Common myeloid progenitor, CD34-positive (primary cell): ENCODE measurements at places on chromosomes 7 and 10.

GRCh38 chr10:58439632-58440364 is 54.6 kb downstream of the TFAM start:
- no peak for DNase-seq
- no peaks in the 10 kb centered on the region for H3K36me3 ChIP-seq
- no peak overlapping the region for H3K27ac ChIP-seq
- H3K4me3 ChIP-seq = no peak overlapping the region
- no peaks in the 10 kb centered on the region for H3K27me3 ChIP-seq

DNA sequence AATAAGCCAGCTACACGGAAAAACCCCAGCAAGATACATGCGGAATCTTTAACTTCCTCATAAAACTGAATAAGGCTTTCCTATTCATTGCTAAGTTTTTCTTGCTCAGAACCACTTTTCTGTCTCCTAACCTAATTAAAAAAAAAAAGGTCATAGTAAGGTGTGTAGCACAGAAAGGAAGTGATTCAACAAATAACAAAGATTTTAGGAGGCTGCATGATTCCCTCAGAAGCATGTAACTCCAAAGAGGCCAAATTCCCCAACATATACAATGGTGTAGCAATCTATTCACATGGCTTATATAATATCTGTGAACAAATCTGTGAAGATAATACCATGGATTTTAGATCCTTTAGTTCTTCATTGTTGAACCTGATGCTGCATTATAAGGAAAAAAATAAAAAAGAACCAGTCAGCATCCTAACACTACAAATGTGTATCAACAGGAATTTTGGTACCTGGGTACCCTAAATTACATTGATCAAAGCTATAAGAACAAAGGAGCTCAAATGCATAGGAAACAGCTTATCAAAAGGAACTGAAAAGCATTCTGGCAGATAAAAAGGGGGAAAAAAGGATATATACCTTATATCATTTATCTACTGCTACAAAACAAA is 63.8 kb downstream of the IMMP2L start:
- H3K27me3 ChIP-seq = no peaks in the 10 kb centered on the region
- H3K4me3 ChIP-seq = no peak overlapping the region
- no peaks in the 10 kb centered on the region for H3K36me3 ChIP-seq
- peak overlapping the region; percentile 32 for H3K27ac ChIP-seq

- no peaks in the 10 kb centered on the region for H3K36me3 ChIP-seq
- H3K4me3 ChIP-seq = no peak overlapping the region
- H3K27ac ChIP-seq = no peak overlapping the region
- no peaks in the 10 kb centered on the region for H3K27me3 ChIP-seq
These were observed 608.5 kb upstream of the GALNT17 start for GRCh38 chr7:70523249-70523988.

- no peaks in the 10 kb centered on the region for H3K27me3 ChIP-seq
- no peak overlapping the region for H3K4me3 ChIP-seq
- H3K4me1 ChIP-seq = peaks cover 8% of the 10 kb centered on the region
- no peak overlapping the region for H3K27ac ChIP-seq
- DNase-seq = no peak
These were observed 102.1 kb downstream of the OSBPL3 start for GRCh38 chr7:24877790-24878311.

DNA sequence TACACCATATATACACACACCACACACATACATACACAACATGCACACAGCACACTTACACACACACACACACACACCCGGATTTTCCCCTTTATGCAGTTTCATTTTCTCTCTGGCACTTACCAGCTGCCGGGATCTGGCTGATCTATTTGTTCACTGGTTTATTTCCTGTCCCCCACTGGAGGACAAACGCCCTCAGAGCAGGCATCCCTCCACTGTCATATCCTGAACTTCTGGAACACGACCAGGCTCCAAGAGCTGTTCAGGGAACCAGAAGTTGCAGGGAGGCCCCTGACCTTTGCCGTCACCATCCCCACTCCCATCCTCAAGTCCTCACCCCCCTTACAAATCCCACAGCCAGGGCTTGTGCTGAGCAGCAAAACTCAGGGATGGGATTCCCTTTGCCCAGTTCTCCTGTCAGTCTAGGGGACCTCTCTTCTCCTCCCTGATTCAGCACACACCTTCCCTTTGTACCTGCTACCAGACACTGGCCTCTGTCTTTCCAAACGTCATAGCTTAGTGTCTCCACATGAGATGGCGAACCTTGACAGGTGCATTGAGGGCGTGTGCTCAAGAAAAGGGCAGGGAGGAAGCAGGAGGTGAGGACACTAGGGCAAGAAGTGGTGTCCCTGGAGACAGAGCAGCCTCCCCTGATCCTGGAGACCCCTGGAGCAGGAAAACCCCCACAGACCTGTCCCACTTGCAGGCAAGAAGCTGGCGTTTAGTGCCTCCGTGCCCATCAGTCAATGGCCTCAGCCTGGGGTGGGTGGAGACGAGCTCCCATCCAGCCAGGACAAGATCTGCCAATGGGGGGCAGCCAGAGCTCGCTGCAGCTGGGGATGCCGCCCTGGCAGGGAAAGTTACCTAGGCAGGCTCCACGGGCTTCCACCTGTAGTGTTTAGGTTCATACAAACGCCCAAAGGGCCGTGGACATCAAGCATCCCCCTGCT is 12.7 kb upstream of the DOCK1 start:
- peaks cover 23% of the 10 kb centered on the region for H3K4me1 ChIP-seq
- H3K4me3 ChIP-seq = no peak overlapping the region
- DNase-seq = no peak
- H3K27ac ChIP-seq = no peak overlapping the region

DNA sequence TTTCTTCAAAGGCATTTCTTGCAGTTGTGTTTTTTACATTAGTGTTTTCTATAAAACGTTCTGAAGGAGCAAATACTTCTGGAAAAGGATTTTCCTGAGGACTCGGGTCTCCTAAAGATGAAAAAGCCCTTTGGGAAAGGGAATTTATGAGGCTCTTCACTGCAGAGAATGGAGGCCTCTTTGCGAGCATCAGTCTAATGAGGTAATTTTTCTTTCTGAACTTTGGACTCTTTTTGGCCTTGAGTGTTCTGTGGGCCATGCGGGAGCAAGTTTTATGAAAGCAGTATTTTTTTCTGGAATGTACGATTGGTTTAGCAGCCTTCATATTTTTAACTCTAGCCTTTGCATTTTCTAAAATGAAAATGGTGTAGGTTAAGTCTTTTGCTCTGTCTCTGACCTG is 6.4 kb upstream of the ACBD5 start:
- DNase-seq = no peak
- no peak overlapping the region for H3K27ac ChIP-seq
- no peak overlapping the region for H3K4me3 ChIP-seq

DNA sequence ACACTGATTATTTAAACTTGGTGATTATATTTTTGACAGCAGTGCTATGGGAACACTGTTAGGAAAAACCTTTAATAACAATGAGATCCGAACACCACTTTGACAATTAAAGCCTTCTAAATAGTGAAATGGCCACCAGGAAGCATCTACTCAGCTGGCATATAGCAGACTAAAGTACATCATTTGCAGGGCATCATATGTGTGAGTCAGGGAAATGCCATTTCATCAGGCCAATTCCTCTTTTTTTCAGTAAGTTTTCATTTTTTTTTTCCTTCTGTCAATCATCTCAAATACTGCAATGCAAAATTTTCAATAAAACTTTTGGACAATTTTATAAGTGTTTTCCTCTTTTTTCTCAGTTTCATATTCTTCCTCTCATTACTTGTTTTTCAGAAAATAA is 521.4 kb upstream of the SEMA3D start:
- H3K4me3 ChIP-seq = no peak overlapping the region
- H3K27me3 ChIP-seq = no peaks in the 10 kb centered on the region
- H3K36me3 ChIP-seq = no peaks in the 10 kb centered on the region

DNA sequence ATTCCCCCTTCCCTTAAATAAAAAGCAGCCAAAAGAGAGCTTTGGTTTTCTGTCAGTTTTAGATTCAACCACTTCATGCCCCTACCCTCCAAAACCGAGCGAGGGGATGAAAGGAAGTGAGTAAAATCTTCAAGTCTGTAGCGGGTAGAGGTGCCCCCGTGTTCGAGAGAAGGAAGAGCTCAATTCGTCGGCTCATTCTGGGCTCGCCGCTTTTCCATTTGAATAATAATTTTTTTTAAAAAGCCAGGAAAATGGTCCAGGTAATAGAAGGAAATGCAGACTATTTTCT is 436.2 kb upstream of the GALNT17 start:
- H3K27ac ChIP-seq = no peak overlapping the region
- peaks cover 15% of the 10 kb centered on the region for H3K27me3 ChIP-seq
- DNase-seq = peak; percentile 57
- peak overlapping the region; percentile 78 for H3K4me3 ChIP-seq
- H3K4me1 ChIP-seq = peaks cover 6% of the 10 kb centered on the region
- no peaks in the 10 kb centered on the region for H3K36me3 ChIP-seq

DNA sequence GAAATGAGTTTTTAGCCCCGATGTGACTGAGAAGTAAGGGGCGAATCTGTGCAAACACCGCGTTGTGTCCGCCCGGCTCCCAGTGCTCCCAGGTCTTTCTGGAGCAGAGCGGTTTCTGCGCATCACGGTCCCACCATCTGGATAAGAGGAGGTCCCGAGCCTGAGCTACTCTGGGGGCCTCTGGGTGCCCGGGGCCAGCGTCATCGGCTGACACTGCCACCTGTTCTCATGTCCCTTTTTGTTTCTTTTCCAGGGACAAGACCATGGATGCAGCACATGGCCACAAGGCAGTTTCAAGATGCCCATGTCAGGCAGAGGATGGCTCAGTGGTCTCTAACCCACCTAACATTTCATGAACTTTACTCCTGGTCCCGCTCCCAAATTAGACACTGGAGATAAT is 24.9 kb downstream of the KLF6 start:
- H3K4me3 ChIP-seq = no peak overlapping the region
- no peaks in the 10 kb centered on the region for H3K27me3 ChIP-seq
- no peak for DNase-seq
- no peak overlapping the region for H3K27ac ChIP-seq

DNA sequence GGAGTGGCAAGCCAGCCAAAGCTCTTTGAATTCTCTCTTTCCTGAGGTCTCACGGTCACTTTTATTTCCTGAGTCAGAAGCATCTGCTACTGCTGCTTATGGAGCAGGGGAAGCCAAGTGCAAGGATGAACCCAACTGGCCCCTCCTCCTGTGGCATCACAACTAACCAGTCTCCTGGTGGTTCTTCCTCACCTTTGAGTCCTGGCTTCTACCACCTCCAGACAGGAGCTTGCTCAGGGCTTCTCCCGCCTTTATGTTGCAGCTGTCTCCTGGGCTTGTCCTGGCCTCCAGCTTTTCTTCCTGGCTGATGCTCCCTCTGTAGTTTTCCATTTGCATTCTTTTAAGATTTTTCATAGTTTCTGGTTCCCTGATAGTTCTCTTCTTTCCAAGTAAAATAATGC is 349.7 kb upstream of the NRP1 start:
- H3K27me3 ChIP-seq = no peaks in the 10 kb centered on the region
- H3K4me3 ChIP-seq = no peak overlapping the region
- H3K4me1 ChIP-seq = no peaks in the 10 kb centered on the region
- no peaks in the 10 kb centered on the region for H3K36me3 ChIP-seq
- DNase-seq = no peak
- H3K27ac ChIP-seq = no peak overlapping the region
